ENCODE measurements at places on chromosomes 3 and 15. TPM values are rescaled to one million over a fixed set of nuclear protein-coding genes. Genes with fewer than 3 reads are reported as not detected.
A peak's percentile ranks its signal among the peaks of the same experiment; 100 is the strongest.

GRCh38 chr3:42118762-42119361, 27.7 kb downstream of the TRAK1 start:
- DNase-seq: peak; percentile 43

DNA sequence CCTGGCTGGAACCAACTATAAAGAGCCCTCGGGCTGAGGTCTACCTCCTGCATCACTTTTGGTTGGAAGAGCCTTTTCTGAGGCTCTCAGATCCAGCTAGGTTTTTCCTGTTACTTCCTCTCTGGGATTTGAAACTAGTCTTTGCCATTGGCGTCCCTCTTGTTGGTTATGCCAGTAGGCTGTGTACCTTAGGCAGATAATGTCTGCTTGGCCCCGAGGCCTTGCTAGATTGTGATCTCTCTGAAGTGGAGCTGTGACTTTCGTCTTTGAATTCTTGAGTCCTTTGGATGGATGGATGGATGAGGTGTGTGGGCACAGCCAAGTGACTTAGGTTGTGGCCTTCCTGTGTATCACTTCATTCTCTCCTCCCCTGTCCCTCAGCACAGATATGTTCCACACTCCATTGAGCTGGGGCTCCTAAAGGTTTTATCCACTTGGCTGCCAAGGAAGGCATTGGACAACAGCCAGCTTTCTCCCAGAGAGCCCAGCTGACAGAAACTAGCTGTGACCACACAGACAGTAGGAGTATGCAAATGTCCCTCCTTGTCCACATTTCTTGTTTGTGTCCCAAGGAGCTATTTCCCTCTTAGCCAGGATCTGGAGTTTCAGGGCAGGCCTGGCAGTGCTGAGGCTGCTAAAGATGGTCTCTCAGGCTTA, 7.9 kb upstream of the DNAJC17 start:
- peak; percentile 36 for DNase-seq

- DNase-seq: no peak
Measured at GRCh38 chr3:118400086-118400485, 634.6 kb downstream of the IGSF11 start.

- peak; percentile 18 for DNase-seq
Measured at GRCh38 chr3:99366663-99367429, 271.5 kb upstream of the COL8A1 start.

GRCh38 chr3:81816473-81817250, 55.2 kb upstream of the GBE1 start:
- no peak for DNase-seq

GRCh38 chr3:120802916-120803315, 60.4 kb downstream of the GTF2E1 start:
- DNase-seq: no peak

DNA sequence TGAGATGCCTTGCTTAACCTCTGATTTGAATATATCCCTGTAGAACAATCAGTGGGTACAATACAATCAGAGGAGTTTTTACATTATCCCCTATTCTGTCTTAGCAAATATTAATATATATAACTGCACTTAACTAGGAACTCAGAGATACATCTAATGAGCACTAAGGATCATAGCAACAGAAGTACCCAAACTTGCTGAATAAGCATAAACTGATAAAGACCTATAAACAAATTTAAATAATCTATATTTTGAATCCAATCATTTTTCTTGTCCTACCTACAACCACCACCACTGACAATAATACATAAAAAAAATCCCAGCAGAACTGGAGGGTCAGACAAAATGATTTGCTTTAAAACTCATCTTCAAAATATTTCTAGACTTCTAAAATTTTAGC, 106.2 kb downstream of the ATP8B4 start:
- DNase-seq: no peak

DNA sequence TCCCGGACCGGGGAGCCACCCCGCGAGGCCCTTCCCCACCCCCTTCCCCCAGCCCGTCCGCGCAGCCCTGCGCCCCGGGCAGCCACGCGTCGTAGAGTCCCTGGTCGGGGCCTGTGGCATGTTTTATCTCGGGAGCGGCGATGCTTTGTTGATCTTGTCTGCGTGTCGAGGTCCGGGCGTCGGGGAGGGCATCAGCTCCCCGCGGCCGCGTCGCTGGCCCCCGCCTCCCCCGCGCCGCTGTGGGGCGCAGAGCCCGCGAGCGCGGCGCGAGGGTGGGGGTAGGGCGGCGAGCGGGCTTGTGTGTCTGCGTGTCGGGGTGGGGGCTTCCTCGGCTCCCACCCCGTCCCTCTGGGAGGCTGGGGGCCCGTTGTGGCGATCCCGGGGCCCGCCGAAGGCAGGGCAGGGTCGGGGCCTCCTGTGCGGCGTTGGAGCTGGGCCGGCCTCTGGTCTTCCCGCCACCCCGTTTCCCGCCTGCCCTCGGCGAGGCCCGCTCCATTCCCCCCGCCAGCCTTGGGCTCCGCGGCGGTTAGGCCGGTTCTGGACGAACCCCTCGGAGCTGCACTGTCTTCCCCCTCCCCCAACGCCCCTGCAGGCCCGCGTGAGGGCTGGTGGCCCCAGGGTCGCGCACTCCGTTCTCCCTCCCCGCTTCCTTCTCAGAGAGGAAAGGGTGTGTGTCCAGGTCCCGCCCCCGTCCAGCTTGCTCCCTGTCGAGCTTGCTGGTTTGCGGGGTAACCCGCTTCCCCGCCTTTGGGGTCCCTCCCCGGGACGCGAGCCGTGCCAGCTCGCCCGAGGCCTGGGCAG, 695 bp downstream of the GMPS start:
- DNase-seq: peak; percentile 37

DNA sequence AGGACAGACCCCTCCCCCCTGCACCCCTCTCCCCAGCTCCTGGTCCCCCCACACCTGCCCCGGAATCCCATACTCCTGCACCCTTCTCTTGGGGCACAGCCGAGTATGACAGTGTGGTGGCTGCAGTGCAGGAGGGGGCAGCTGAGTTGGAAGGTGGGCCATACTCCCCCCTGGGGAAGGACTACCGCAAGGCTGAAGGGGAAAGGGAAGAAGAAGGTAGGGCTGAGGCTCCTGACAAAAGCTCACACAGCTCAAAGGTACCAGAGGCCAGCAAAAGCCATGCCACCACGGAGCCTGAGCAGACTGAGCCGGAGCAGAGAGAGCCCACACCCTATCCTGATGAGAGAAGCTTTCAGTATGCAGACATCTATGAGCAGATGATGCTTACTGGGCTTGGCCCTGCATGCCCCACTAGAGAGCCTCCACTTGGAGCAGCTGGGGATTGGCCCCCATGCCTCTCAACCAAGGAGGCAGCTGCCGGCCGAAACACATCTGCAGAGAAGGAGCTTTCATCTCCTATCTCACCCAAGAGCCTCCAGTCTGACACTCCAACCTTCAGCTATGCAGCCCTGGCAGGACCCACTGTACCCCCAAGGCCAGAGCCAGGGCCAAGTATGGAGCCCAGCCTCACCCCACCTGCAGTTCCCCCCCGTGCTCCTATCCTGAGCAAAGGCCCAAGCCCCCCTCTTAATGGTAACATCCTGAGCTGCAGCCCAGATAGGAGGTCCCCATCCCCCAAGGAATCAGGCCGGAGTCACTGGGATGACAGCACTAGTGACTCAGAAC, 9.8 kb downstream of the MAP1A start:
- no peak for DNase-seq

DNA sequence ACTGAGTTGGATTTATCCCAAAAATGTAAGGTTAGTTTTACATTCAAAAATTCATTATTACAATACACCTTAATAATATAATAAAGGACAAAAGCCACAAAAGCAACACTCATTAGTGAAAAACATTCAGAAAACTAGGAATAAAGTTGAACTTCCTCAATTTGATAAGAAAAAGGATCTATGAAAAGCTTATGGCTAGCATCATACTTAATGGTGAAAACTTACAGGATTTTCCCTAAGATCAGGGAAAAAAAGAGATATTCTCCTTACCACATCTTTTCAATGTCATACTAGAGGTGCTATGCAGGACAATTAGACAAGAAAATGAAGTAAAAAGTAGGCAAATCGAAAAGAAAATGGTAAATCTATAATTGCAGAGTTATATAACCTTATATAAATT, 279.9 kb downstream of the CGGBP1 start:
- no peak for DNase-seq

- DNase-seq: no peak
Measured at GRCh38 chr15:51030649-51031316, 63.9 kb downstream of the TNFAIP8L3 start.

DNA sequence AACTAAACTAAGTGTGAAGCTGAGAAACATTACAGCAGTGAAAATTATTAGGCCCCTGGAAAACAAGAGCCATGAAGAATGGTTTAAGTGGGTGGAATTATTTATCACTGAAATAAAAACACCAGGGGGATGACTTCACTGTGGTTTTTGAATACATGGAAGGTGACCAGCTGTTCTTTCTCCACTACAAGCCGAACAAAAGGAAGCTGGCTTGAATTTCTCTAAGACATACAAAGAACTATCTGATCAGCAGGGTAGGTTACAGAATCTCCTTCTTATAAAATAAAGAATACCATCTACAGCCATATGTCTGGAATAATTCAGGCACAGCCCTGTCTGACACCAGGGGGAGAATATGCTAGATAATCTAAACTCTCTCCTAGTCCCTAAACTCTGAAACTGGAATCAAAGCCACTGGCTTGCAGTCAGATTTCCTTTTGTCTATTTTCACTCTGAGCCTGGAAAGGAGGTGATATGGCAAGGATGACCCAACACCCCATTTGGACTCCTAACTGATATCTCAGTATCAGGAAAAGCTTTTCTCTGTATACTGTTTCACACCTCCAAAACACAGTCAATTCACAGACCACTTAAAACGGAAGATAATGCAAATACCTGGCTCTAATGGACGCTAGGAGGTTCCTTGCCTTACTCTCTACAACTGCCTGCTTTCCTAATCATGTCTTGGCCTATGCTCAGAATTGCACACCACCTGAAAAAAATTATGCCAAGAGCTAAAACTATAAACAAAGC, 31.2 kb downstream of the SPATA12 start:
- no peak for DNase-seq

- peak; percentile 52 for DNase-seq
Measured at GRCh38 chr3:98812851-98813374, 49.8 kb downstream of the ST3GAL6 start.

GRCh38 chr3:126517291-126517951, at the start of gene UROC1:
TSS of gene UROC1 (minus strand) at chr3:126517773. CDS start at chr3:126517719, 54 bp downstream.
- no peak for DNase-seq

DNA sequence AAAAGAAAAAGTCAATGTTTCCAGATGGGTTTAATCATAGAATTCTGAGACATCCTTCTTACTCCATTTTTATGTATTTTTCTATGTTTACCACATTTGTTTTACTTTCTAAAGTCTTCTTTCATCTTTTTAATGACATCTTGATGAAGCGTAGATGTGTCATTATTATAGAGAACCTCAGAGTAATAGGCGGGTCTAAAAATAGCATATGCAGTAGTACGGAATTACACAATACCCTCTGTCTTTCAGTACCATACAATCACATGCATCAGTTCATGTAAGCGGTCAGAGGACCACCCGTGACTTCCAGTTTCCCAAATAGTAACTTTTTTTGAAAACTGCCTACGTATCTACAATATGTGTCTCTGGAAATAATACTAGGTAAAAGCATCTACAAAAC, 224.0 kb downstream of the PLOD2 start:
- no peak for DNase-seq

- DNase-seq: no peak
Measured at GRCh38 chr3:10666621-10667020, 149.4 kb upstream of the SLC6A11 start.

DNA sequence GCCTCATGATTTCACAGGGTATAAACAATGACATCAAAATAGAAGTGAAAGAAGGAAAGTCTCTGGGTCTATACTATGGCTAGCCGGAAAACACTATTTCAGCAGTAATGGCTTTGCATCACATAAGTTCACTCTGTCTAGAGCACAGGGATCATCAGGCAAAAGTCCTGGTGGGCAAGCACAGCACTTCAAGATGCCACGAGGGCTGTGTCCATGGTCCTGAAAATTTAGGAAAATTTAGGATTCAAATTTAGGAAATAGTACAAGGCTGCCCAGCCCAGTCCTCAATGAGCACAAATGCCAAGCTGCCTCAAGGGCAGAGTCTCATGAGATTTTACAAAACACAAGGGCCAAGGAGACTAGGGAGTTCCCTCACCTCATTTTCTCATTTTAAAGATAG, 54.1 kb downstream of the RORA start:
- DNase-seq: peak; percentile 58

DNA sequence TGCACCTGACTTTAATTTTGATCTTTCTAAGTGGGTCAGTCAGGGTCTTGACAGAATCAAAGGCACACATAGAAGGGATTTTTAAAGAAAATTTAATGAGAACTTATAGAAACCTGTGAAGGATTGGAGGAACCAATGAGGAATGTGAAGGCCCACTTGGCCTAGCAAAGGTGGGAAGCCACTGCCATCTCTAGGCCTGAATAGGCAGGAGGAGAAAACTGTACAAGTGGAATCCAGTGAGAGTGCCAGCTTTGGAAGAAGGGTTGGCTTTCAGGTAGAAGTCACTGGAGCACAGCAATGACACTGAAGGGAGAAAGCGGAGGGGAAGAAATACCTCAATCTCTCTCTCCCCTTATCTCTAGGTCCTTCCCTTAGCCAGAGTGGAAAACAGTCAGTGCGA, 380.7 kb upstream of the KCNMB2 start:
- DNase-seq: no peak

DNA sequence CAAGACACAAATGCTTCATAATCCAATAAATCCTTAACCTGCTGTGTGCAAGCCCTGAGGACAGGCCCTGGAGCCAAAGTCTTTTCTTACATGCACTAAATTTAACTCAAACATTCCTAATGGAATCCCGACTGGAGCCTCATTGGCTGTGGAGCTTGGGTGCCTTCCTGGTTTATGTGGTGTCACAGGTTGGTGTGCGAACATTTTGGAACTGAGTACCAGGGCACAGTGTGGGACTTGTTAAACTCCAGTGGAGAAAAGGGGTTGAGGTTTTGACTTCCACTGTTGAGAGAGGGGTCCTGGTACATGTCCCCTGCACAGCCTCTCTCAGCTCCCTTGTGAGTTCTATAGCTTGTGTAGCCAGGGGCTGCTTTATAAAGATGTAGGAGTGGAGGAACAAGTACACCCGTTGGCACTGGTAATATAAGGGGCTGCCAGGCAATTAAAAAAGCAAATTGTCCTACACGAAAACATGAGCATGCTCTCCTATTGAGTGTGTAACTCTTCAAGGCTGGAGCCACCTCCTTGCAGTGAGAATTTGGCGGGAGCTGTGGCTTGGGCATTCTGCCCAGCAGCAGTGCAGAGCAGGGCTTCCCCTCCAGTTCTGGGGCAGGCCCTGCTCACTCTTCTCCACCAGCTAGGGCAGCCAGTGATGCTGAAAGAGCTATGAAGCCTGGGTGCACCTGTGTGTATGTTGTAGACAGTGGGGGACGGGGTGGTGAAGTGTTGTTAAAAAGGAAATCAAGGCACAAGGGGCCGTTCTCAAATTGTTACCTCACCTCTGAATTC, 218.1 kb downstream of the CLSTN2 start:
- DNase-seq: no peak

GRCh38 chr3:197595470-197596185, 39.9 kb upstream of the BDH1 start:
- DNase-seq: no peak

GOLGA8G gene
- not detected for total RNA-seq

NR2E3 gene
- total RNA-seq: not detected

SLC22A13 gene
- 1.1 TPM for total RNA-seq

SLC28A2 gene
- total RNA-seq: not detected

CADM2 gene
- 3.7 TPM for total RNA-seq

LRCH3 gene
- total RNA-seq: 67.8 TPM

FGF7 gene
- total RNA-seq: not detected

DISP2 gene
- 0.62 TPM for total RNA-seq
